ENCODE measurements at places on chromosomes 11 and 22.

DNA sequence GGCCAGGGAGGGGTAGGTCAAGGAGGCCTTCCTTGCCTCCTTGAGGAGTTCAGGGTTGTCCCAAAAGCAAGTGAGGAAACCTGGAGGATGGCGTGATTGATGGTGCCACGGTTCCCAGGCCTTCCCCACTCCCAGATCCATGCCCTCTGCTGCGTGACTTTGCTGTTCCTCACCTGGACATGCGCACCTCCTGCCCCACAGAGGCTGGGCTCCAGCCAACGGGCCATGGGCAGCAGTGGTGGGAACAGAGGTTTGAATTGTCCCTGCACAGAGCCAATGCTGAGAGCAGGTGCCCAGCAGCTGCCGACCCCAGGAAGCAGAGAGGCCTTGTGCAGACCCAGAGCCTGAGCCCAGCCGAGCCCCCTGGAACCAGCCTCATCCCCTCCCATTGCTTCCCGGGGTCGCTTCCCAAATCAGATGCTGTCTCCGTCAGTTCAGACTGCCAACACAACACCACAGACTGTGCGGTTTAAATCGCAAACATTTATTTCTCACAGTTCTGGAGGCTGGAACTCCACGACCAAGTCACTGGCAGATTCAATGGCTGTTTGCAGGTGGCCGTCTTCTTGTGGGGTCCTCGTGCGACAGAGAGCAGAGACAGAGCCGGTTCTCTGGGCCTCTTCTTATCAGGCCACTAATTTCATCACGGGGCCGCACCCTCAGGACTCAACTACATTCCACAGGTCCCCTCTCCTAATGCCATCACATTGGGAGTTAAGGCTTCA lies 6.2 kb upstream of the LINC01488 start:
- DNase-seq = no peak

GRCh38 chr11:4523666-4524065 lies 21.3 kb upstream of the OR52M1 start:
- DNase-seq = no peak

DNA sequence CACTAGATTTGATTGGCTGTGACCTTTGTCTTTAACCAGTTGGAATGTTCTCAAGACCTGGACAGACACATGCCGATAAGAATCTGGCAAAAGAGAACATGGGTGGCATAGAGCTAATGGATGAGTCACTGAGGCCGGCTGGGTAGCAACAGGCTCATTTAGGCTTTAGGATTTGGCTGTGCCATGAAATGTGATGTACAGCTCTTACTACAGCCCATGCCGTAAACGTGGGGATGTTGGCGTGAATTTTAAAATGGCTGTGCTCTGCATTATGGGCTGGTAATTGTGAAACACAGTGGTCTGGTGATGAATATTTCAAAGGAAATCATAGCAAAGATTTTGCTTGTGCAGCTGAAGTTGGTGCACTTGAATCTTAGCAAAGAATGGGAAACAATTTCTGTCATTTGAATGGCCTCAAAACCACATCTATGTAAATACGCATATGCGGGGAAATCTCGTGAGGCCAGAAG lies 332.4 kb downstream of the TBC1D22A start:
- DNase-seq = no peak

DNA sequence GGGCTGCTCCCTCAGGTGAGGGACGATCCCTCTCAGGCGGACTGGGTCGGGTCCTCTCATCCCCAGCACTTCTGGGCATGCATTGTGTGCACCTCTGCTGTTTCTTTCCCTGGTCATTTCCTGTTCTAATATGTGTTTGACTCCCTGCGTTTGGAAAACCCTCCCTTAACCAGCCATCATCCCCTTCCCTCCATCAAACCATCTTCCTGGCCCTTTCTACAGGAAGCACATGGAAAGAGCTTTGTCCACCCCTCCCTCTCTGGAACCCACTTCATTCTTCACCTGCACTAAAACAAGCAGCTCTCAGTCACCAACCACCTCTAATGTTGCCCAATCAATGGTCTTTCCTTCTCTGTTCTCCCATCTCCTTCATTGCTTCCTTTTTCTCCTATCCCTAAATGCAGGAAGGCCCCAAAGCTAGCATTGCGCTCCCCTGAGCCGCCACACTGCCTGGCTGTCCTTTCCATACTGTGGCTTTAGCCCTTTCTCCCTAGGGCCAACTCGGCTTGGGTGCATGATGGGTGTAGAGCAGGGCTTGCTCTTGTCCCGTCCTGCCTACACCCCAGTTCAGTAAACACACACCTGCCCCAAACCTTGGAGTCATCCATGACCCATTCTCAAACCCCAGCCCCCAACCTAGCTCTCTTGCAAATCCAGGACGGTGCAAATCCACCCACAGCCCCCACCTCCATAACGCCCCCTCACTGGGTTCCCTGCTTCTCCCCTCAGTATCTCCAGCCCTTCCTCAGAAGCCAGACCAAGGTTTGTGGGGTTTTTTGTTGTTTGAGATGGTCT lies 5.4 kb upstream of the GAS2L1 start:
- no peak for DNase-seq

DNA sequence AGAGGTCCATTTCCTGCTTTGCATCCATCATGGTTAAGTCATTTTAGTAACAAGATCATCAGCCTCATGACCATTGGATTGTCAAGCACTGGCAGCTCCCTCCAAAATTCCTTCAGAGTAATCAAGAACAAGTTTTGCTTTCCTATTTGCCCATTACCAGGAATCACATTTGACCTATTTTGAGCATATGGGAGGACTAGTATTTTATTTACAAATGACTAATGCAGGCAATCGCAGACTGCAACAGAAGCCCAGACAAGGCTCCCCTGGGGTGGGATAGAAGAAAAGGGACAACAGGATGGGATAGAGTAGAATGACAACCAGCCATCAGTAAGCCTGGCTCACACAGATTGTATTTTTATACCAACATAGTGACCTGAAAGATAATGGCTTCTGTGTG lies 9.1 kb downstream of the MMP10 start:
- no peak for DNase-seq

DNA sequence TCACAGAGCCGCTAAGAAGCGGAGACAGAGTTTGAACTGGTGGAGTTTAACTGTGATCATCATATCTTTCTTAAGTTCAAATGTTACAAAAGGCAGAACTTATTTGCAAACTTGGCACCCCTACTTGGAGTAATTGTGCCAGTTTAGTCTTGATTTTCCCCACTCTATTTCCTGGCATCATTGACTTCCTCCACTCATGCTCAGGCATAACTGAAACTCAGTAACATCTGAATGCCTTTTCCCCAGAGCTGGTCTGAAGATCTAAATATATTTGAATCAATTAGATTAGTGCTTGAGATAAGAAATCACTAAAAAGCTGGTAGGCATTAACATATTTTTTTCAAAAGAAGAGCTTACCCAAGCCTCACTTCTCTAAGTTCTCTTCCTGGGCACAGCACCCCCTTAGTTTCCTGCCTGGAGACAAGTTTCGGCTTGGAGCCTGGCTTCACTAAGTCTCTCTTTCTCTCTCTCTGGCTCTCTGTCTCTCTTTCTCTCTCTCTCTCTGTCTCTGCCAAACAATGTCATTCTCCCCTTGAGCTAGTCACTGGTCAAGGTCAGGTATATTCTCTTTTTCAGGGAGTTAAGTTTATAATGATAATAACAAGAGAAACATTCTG lies 190.8 kb downstream of the LUZP2 start:
- no peak for DNase-seq

DNA sequence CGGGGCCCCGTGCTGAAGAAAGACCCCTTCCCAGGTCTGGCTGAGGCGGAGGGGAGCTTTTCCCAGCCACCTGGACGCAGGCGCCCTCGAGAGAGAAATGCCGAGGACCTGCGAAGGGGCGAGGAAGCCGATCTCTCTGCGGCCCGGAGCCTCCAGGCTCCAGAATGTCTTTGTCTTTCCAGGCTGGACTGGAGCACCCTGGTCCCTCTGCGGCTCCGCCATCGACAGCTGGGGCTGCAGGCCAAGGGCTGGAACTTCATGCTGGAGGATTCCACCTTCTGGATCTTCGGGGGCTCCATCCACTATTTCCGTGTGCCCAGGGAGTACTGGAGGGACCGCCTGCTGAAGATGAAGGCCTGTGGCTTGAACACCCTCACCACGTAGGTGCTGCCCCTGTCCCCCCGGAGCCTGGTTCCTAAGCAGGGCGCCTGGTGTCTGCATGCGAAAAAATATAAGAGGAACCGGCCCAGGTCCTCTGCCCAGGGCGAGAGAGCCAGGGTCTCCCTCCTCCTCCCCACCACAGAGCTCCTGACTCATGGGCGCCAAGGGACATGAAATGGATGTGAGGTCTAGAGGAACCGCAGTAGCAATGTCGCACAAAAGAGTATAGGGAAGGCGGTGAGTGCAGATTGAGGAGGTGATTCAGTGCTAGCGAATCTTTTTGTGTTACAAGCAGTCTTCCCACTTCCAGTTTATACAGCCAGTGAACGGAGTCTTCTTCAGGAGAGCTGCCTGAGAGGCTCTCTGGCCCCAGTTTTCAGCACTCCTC lies 11.0 kb downstream of the GLB1L2 start:
- no peak for DNase-seq

- no peak for DNase-seq
Measured at GRCh38 chr22:43239193-43239780, 52.4 kb upstream of the TTLL12 start.

DNA sequence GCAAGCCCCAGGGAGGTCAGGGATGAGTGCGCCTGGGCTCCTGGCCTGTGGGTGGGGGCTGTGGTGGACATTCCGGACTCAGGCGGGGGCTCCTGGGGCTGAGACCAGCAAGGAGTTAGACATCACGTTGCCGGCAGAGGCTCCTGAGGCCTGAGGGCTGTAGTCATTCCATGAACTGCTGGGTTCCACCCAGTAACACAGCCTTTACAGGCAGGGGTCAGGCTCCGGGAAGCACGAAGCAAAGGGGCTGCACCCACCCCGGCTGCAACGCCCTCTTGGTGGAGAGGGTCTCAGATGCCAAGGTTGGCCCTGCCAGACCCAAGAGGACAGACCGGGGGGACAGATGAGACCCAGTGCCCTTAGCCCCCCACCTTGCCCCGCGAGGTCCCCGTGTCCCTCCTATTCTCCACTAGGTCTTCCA lies 9.0 kb downstream of the TNNT3 start:
- no peak for DNase-seq

DNA sequence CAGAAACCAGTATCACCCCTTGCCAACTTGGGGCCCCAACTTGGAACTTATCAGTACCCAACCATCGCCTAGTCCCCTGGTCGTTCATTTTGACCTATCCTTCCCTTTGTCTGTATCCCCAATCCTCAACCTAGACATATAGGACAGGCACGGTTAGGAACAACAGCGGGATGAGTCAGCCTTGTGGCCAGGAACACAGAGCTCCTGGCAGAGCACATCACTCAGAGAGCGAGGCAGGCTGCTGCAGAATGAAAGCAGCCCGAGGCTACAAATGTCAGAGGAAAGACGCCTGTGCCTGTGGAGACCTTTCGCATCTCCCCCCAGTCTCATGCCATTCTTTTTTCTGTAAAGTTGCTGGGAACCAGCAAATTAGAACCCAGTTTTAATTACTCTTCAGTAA lies 14.6 kb downstream of the DKK3 start:
- DNase-seq = no peak

GRCh38 chr22:40951795-40952605 lies 822 bp downstream of the RBX1 start:
- DNase-seq = peak; percentile 27

DNA sequence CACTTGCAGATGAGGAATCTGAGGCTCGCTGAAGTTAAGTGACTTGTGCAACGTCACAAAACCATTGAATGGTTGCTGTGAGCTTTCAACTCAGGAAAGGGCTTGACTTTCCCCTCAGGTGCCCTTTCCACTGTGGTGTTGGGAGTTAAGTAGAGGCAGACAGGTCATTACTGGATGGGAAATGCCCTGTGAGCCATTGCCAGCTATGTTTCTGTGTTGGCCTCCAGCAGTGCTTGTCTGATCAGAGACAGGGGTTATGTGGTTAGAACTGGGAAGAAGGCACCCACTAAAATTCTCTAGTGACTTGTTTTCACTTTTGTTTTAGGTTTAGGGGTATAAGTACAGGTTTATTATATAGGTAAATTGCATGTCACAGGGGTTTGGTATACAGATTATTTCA lies 96.6 kb downstream of the FDX1 start:
- DNase-seq = no peak

GRCh38 chr11:103585911-103586310 lies 450.5 kb upstream of the DDI1 start:
- DNase-seq = no peak

GRCh38 chr22:23137905-23138561 lies 3.8 kb downstream of the RSPH14 start:
- peak; percentile 44 for DNase-seq

All from suppressor macrophage (primary cell).